GM12878 (cell line): ENCODE measurements at places on chromosomes 16 and 17. TPM values are rescaled to one million over a fixed set of nuclear protein-coding genes. Genes with fewer than 3 reads are reported as not detected.

DNA sequence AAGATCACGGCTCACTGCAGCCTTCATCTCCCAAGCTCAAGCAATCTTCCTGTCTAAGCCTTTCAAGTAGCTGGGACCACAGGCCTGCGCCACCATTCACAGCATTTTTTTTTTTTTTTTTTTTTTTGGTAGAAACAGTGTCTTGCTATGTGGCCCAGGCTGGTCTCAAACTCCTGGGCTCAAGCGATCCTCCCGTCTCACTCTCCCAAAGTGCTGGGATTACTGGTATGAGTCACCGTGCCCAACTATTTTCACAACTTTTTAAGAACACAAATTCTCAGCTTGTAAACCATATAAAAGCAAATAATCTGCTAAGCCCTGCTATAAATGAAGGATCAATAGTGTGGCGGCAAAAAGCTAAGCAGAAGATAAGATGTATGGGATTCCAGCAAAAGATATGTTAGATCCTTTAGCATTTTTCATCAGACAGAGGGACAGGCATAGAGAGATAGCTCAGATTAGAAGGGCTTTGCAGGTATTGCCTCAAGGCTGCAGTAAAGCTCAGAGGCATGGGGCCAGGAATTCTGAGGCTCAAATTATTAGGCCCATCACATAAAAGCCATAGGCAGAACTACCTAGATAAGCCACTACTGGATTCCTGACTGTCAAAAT lies 55.1 kb downstream of the EMP2 start:
- DNase-seq, result no peak

GRCh38 chr16:84000989-84001642 lies 33.1 kb downstream of the NECAB2 start:
- no peak for DNase-seq

GRCh38 chr17:47663912-47664623 lies 14.3 kb downstream of the KPNB1 start:
- peak; percentile 41 for DNase-seq

DNA sequence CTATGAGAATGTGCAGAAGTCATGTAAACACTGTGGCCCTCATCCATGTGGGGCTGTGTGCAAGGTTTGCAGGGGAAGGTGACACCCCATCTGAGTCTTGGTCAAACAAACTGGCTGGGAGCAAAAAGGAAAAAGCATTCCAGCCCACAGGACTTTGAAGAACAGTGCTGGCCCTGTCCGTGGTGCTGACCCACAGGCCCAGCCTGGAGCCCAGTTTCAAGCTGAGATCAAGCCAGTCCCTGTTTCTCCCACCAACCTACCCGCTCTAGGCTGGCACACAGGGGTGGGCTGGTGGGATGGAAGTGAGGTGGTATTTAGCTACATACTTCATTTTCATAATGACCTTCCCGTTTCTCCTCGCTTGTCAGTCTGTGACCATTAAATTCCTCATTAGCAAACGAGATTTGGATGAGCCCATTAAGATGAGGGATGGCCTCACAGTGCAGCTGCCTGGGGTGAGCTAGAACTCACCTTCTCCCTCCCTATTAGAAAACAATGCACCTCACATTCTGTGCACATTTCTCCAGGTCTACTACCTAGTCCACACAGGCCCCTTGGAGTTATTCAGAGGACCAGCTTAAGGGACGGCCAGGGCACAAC lies 12.6 kb upstream of the RPL38 start:
- no peak for DNase-seq

GRCh38 chr17:62076864-62077788 lies 12.0 kb upstream of the MED13 start:
- DNase-seq, result no peak

Gene TP53TG3F
- total RNA-seq, result not detected in 2 replicates

Gene CMTM2
- not detected in 2 replicates for total RNA-seq

Gene FBXL16
- 1.4 and 2.3 TPM in 2 replicates for total RNA-seq
